G401 (cell line): ENCODE measurements at places on chromosomes 12 and 14.
A peak's percentile ranks its signal among the peaks of the same experiment; 100 is the strongest.

- DNase-seq: no peak
Observed at GRCh38 chr12:25694072-25694471, 141.0 kb upstream of the LMNTD1 start.

DNA sequence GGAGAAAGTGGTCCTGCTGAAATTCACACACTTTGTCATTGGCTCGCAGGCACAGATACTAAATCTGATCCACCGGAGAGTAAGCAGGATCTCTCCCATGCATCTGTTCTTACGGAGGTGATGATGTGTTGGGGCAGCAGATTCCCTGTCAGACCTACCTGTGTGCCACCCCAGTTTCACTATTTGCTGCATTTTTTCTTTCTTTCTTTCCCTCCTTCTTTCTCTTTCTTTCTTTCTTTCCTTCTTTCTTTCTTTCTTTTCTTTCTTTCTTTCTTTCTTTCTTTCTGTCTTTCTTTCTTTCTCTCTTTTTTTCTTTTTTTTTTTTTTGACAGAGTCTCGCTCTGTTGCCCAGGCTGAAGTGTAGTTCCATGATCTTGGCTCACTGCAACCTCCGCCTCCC, 37.4 kb downstream of the WSCD2 start:
- peak; percentile 45 for DNase-seq

- no peak for DNase-seq
Observed at GRCh38 chr12:91628656-91629055, 446.0 kb upstream of the DCN start.

GRCh38 chr14:99479906-99480869, at the start of gene SETD3:
TSS of gene SETD3 (minus strand) at chr14:99480859. CDS start at chr14:99465805, 15,054 bp downstream.
- DNase-seq: peak; percentile 31

DNA sequence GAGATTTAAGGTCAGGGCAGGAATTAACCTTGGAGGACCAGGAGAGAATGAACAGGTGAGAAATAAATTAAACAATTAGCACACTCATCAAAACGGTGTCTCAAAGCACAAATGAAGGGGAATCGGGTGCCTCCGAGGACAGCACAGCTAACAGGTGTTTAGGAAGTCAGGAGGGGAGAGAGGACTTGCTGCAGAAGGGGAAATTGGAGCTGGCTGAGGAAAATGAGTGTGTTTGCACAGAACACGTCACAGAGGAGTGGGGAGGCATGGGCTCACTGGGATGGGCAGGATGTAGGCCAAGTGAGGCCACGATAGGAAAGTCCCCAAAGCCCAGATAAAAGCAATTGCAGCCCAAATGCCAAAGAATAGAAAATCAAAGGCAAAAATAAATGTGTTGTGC, 121.7 kb downstream of the ZNF664 start:
- DNase-seq: no peak

GRCh38 chr12:85834378-85834777, 1.8 kb downstream of the RASSF9 start:
- no peak for DNase-seq

DNA sequence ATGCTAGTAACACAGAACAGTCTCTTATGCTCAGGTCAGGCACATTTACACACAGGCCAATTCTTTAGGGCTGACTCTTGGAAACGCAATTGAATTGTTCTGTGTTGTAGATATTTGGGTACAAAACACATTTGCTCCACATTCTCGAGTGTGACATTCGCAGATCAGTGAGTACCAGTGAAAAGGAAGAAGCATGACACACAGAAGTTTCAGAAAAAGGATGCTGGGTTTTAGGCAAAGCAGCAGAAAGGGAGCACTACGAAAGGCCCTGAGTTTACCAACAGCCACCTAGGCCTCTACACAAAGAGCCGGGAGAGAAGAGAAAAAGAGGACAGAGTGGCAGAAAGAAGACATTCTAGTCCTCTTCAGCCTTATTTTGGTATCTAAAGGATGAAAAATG, 254.4 kb upstream of the BTG1 start:
- no peak for DNase-seq

GRCh38 chr14:83416476-83416875, 1882.8 kb upstream of the SEL1L start:
- DNase-seq: no peak

DNA sequence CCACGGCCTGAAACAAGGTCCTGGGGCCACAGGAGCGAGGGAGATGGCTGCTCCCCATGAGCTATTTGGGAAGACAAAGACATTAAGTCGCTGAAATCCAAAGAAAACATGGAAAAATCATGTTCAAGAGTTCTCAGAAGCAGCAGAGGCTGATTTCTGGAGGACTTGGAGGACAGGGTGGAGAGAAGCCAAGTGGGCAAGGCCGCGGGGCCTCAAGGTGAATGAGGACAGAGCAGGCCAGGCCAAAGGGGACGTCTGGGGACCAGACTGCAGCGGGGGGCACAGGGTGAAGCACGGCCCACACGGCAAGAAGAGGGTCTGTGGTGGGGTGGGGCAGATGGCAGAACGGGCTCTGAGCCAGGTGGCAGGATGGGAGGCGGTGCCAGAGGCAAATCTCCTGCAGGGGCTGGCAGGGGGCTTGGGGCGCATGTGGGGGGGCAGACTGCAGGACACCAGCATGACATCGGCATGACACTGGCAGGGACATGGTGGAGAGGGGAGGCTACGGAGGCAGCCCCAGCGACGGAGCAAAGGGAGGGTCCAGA, 48.9 kb downstream of the RNF34 start:
- no peak for DNase-seq

- no peak for DNase-seq
Observed at GRCh38 chr14:100914597-100915021, 11.1 kb upstream of the RTL1 start.

GRCh38 chr12:121943926-121944325, 25.5 kb downstream of the CFAP251 start:
- DNase-seq: no peak

DNA sequence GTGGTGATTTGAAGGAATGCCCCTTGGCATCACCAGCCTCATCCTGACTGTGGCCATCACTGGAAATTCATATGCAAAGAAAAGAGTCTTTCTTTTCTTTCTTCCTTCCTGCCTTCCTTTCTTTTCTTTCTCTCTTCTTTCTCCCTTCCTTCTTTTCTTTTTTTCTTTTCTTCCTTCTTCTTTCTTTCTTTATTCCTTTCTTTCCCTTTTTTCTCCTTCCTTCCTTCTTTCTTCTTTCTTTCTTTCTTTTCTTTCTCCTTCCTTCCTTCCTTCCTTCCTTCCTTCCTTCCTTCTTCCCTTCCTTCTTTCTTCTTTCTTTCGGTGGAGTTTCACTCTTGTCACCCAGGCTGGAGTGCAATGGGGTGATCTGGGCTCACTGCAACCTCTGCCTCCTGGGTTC, 58.0 kb upstream of the TMEM132D start:
- no peak for DNase-seq

GRCh38 chr12:12811343-12811742, 1.8 kb upstream of the DDX47 start:
- no peak for DNase-seq

DNA sequence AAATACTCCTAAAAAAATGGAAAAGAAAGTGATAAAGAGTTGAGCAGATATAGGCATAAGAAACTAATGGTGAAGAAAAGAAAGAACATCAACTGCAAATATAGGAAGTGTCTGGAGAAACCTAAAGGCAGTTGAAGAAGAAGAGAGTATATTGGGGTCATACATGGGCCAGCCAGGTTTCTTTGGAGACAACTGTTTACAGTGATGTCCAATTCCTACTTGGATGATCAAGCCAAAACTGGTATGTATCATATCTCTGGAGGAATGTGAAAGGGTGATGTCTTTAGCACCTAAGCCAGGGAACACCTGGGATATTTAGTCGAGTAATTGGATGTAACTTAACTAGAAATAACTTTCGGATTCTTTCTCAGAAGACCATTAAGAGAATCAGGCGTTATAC, 129.3 kb upstream of the FLRT2 start:
- DNase-seq: no peak

DNA sequence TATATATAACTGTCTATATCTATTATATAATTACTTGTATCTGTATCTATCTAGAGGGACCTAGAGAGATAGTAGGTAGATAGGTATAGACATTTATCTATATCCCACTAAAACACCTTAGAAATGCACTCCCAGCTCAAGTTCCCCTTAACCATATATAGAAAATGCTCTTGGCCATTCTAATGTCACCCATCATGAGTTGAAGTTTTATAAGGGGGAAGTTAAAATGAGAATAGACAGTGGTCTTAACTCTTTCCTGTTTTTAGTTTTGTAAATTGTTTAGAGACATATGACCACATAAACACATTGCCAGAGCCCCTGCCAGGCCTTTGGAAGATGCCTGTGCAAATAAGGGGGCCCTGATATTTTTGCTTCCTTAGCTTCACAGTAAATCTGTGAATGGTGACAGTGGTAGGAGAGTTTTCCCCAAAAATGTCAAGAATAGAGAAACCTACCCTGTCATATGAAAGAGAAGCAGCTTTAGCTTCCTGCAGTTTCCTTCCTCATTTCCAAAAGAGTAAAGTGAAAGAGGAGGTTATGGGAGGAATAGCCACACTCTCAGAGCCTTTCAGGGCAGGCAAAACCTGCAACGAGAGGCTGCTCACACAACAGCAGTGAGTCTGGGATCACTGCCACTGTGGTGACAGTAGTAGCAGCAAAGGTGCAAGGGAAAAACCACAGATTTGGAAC, 45.5 kb downstream of the MGST1 start:
- no peak for DNase-seq

GRCh38 chr14:61025251-61026223, 44.5 kb downstream of the SLC38A6 start:
- peak; percentile 78 for DNase-seq

- DNase-seq: peak; percentile 55
Observed at GRCh38 chr12:69833696-69834095, 8.7 kb downstream of the MYRFL start.

DNA sequence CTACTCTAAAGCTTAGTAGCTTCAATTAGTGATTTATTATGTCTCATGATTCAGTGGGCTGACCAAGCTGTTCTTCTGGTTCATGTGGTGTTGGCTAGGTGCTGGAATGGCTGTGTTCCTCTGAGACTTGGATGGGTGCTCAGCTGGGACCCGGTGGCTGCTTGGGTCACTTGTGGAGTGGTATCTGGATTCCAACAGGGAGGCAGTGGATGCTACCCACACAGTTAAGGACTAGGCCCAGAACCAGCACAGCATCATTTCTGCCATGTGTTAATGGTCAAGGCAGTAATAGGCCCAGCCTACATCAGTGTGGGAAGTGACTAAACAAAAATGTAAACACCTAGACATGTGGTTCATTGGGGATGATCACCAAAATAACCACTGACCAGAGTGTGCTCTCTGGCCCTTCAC, 72.2 kb downstream of the FGD4 start:
- no peak for DNase-seq

DNA sequence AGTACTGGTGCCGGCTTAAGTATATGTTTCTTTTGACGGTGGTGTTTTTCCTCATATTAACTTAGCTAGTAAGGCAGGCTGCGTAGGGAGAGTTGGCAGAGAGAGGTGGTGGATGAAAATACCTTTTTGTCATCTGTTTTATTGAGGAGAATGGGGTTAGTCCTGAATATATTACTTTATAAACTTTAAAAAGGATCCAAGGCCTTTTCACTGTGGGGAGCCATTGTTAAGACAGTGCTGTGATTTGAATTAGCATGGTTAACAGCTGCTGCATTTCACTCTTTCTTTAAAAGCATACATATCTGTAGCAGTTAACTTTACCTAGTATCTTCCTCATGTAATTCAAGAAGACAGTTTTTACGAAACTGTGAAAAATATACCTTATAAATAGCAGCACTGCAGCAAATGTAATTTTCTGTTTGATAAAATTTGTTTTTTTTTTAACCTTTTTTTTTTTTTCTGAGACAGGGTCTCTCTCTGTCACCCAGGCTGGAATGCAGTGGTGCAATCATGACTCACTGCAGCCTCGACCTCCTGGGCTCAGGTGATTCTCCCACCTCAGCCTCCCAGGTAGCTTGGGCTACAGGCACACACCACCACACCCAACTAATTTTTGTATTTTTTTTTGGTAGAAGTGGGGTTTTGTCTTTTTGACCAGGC, 57.1 kb downstream of the AEBP2 start:
- DNase-seq: no peak

DNA sequence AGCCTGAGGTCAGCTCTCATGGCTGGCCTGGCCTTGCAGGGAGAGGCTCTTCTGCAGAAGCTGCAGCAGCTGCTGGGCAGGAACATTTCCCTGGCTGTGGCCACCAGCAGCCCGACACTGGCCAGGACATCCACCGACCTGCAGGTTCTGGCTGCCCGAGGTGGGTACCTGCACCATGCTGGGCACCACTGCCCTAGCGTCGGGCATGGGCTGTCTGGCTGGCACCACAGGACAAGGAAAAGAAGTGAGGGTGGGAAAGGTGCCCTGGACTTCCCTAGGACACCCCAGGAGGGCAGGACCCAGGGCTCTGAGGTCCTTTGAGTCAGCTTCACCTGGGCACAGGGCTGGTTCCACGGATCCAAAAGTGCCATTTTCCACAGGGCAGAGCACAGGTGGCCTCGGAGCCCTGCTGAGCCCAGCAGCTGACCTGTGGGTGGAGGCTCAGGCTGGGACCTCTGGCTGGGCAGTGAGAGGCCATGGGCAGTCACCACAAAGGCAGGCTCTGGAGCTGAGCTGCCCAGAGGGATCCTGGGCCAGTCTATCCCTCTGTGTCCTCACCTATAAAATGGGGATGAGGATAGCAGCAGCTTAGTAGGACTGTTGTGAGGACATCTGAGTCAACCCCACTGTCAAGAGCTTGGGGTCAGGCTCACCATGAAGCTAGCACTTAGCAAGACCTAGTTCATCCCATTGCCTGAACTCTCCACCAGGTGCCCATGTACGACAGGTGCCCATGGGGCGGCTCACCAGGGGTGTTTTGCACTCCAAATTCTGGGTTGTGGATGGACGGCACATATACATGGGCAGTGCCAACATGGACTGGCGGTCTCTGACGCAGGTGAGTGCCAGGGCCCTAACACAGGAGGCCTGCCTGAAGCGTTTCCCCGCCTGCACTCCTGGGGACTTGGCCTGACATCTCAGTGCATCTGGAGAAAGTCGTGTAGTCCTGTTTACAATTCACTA, 4.9 kb downstream of the PLD4 start:
- no peak for DNase-seq

DNA sequence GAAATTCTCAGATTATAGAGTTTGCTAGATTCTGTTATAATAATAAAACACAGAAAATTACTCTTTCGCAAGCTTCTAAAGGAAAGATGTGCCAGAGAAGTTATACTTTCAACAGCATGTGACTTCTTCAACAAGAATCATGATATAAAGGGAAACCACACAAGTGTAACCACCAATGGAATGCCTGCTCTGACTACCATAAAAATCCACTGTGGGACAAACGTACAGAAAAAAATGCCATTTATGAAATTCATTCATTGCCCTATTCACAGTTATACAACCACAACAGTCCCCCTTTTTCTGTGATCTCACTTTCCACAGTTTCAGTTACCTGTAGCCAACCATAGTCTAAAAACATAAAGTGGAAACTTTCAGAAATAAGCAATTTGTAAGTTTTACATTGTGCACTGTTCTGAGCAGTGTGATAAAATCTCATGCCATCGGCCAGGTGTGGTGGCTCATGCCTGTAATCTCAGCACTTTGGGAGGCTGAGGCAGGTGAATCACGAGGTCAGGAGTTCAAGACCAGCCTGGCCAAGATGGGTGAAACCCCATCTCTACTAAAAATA, 3.2 kb downstream of the CATSPERB start:
- no peak for DNase-seq

- no peak for DNase-seq
Observed at GRCh38 chr14:96364962-96365361, 1.6 kb downstream of the GSKIP start.

- DNase-seq: no peak
Observed at GRCh38 chr12:112847708-112848337, 56.3 kb downstream of the RPH3A start.

- DNase-seq: no peak
Observed at GRCh38 chr14:99899578-99900178, 106.5 kb downstream of the EML1 start.
